ENCODE measurements at places on chromosomes 1 and 21.

DNA sequence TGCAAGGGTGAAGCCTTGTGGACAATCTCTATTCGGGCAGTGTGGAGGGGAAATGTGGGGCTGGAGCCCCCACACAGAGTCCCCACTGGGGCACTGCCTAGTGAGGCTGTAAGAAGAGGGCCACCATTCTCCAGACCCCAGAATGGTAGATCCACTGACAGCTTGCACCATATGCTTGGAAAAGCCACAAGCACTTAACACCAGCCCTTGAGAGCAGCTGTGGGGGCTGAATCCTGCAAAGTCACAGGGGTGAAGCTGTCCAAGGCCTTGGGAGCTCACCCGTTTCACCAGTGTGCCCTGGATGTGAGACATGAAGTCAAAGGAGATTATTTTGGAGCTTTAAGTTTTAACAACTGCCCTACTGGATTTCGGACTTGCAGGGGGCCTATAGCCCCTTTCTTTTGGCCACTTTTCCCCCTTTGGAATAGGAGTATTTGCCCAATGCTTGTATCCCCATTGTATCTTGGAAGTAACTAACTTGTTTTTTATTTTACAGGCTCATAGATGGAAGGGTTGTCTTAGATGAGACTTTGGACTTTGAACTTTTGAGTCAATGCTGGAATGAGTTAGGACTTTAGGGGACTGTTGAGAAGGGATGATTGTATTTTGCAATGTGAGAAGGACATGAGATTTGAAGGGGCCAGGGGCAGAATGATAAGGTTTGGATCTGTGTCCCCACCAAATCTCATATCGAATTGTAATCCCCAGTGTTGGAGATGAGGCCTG, 16.3 kb upstream of the COL6A1 start:
- DNase-seq = no peak

GRCh38 chr1:220527279-220527907, 543 bp upstream of the MARK1 start:
- no peak for DNase-seq

- DNase-seq = no peak
These were observed 7.0 kb upstream of the PSEN2 start for GRCh38 chr1:226863446-226863845.

DNA sequence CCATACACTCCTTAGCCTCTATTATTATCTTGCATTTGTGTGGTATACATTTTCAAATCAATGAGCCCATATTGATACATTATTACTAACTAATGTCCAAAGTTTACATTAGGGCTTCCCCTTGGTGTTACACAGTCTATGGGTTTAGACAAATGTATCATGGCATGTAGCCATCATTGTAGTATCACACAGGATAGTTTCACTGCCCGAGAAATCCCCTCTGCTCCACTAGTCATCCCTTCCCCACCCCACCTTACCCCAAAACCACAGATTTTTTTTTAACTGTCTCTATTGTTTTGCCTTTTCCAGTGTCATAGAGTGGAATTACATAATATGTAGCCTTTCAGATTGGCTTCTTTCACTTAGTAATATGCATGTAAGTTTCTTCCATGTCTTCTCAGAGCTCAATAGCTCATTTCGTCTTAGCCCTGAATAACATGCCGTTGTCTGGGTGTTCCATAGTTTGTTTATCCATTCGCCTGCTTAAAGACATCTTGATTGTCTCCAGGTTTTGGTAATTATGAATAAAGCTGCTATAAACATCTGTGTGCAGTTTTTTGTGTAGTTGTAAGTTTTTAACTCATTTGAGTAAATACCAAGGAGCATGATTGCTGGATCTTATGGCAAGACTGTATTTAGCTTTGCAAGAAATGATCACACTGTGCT, 86.4 kb upstream of the LYST start:
- no peak for DNase-seq

GRCh38 chr21:33760641-33761440, 118.5 kb downstream of the ITSN1 start:
- no peak for DNase-seq

GRCh38 chr1:160309185-160309557, 24.2 kb upstream of the PEX19 start:
- no peak for DNase-seq

- DNase-seq = no peak
These were observed 898.6 kb downstream of the AMY1C start for GRCh38 chr1:104648269-104648691.

- DNase-seq = no peak
These were observed 4.0 kb downstream of the TSACC start for GRCh38 chr1:156342166-156342955.

DNA sequence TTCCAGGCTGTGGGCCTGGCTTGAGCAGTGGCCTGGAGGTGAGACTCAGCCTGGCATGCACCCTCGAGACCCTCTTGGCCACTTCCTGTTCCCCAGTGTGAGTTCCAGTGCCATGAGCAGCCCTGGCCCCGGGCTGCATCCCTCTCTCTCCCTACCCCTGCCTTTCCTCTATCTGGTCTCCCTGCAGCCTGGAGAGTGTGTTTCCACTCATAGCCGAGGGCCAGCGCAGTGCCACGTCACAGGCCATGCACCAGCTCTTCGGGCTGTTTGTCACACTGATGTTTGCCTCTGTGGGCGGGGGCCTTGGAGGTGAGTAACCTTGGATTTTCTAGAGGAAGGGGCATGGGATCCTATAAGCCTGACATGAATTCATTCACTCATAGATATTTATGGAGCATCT, 13.6 kb downstream of the RHBG start:
- DNase-seq = no peak

DNA sequence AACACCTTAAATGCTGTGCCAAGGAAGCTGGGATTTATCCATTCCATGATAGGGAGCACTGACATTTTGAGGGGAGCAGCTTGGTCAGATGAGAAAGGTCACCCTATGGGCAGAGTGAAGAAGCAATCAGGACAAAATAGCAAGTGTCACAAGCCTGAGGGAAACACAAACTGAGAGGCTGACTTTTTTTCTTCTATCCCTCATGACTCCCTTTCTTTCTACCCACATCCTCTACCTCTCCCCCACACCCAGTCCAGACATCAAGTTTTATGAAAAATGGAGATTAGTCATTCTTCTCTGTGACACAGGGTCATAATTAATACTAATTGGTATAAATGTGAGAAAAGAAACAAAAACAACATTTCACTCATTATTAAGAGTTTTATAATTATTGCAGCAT, 103.1 kb downstream of the SLC25A24 start:
- DNase-seq = no peak

DNA sequence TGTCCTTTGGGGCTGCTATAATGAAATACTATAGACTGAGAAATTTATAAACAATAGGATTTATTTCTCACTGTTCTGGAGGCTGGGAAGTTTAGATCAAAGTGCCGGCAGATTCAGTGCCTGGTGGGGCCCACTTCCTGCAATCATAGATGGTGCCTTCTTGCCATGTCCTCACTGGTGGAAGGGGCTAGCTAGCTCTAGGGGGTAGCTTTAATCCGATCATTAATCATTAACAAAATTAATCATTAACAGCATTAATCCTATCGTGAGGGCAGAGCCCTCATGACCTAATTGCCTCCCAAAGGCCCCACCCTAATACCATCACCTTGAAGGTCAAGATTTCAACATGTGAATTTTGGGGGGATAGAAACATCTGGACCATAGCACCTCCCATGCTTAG, 124.3 kb downstream of the TRABD2B start:
- no peak for DNase-seq

DNA sequence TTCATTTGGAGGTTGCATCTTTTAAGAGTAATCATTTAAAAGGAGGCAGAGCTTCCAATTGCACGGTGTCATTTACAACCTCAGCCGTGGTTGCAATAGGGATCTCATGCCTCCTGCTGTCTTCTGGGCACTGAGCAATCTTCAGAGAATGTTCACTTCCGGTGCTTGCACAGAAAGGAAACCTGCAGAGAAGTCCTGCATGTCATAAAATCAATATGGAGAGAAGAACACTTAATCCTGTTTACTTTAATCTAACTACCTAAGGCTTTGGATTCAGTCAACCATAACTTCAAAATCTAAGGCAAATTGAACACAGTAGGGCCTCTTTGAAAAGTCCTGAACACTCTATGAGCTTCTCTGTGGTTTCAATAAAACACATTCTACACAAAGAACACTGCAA, 11.3 kb upstream of the MAP10 start:
- DNase-seq = no peak

DNA sequence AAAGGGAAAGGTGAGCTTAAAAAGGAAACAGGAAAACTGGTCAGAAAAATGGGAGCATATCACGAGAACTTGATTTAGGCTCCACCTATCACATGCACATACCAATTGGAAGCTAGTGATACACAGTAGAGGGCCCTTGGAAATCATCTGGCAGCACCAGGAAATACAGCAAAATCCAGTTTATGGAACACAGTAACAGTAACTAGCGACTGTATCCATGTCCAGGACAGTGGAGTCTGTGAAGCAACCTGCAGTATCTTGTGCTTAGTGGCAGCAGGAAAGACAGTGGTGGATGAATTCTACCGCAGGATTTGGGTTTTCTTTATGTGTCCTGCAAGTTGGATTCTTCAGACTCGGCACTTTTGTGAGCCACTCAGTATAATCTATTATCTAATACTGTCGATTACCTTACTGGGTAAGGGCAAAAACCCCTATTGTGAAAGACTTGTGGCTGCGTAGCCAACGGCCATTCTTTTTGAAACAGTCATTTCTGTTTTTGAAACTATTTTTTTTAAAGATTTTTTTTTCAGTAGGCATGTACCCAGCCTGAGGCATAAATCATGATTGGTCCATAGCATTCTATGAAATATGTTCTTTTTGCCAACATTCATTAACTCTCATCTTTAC, 1.6 kb upstream of the KDM4A start:
- no peak for DNase-seq

GRCh38 chr1:183554577-183554976, 35.7 kb downstream of the NCF2 start:
- DNase-seq = no peak

- DNase-seq = no peak
These were observed 72.3 kb upstream of the ACTRT2 start for GRCh38 chr1:2948751-2949680.

GRCh38 chr1:78980511-78980910, 26.0 kb downstream of the ADGRL4 start:
- DNase-seq = no peak

- DNase-seq = no peak
These were observed 648.1 kb downstream of the USP25 start for GRCh38 chr21:16377857-16378256.

GRCh38 chr1:91092503-91092902, 70.7 kb upstream of the ZNF644 start:
- DNase-seq = no peak

GRCh38 chr1:26045722-26046245, at the start of gene SLC30A2:
Gene SLC30A2, minus strand, starts transcription at chr1:26046118. Its CDS starts 222 bp downstream, at chr1:26045896.
- no peak for DNase-seq

DNA sequence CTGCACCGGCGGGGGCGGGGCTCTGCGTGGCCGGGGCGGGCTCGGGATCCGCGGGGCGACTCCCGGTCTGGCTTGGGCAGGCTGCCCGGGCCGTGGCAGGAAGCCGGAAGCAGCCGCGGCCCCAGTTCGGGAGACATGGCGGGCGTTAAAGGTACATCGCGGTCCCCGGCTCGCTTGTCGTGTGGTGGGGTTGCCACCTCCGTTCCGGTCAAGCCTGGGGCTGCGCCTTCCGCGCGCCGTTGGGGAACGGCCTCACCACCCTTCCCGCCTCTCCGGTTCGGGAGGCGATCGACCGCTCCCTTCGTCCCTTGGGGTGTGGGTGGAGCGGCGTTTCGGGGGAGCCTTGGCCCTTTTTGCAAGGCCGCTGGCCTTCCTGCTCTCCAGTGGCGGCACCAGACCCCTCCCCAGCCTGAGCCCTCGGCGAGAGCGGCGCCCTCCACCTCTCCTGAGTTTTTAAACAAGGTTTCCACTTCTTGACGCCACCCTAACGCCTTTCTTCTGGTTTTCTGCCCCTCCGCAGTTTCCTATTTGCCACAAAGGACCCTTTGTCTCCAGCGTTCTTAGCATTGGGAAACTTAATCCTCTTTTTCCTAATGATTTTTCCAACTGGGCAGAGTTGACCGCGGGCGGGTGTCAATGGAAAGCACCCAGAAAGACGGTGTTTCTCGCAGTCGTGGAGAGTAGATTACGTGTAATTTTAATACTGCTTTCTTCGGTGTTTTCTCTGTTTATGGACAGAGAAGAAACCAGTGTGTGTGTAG, at the start of the genes LEPR and LEPROT:
Gene LEPR (plus strand): TSS at position 79 of the 761 bp plus-strand sequence. CDS start 144,898 bp downstream, outside the sequence.
Gene LEPROT (plus strand): TSS at position 79 of the 761 bp plus-strand sequence. CDS start 57 bp downstream, at position 136.
- no peak for DNase-seq

DNA sequence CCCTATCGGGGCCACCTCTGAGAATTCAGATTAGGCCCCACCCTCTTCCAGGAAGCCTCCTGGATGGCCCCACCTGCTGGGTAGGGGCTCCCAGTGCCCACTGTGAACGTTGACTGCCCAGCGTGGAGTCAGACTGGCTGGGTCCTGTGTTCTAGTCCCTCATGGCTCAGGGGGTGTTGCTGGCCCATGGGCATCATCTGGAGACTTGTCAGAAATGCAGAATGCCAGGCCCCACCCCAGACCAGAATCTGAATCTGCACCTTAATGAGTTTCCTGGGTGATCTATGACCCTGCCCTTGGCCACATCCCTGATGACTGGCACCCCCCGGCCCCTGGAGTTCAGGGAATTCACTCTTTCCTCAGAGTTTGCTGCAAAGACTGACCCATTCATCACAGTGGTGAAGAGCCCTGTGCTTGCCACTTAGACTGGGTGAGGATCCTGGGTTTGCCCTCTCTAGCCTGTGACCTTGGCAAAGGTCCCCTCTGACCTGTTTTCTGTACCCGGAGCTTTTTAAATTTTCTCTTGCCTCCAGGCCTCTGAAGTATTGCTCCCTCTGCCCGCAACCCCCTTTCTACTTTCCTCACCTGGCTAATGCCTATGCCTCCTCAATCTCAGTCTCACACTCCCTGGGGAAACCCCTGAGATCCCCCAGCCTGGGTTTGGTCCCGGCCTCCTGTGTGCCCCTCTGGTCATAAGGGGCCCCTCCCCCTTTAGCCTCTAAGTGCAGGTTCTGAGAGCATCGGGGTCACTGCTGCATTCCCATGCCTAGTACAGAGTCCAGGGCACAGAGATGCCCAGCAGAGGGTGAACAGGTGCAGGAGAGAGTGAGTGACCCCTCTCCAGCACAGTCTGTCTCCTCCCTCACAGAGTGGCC, 184.2 kb downstream of the MATN1 start:
- no peak for DNase-seq

- DNase-seq = no peak
These were observed 29.7 kb upstream of the PDE9A start for GRCh38 chr21:42623694-42624093.

DNA sequence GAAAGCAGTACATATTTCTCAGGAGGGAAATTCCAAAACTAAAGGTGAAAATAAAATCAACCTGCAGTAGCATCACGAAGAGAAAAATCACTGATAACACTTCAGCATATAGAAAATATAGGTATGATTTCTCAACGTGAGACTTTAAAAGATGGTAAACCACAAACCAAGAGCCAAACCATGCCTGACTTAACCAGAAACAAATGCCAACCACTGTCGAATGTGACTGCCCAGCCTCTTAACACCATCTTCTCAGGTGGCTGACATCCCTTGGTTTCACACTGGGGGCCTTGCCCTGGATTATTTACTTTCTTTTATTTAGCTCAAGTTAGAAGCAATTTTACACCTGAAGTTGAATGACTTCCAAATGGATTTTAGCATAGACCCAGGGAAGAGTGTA, 10.1 kb downstream of the HMGCS2 start:
- DNase-seq = no peak
